Lower lobe of right lung (tissue), 2 donors: ENCODE measurements at places on chromosomes 2 and 18. TPM values are rescaled to one million over a fixed set of nuclear protein-coding genes. Genes with fewer than 3 reads are reported as not detected.

- DNase-seq = no peak
These were observed 110.5 kb upstream of the AGAP1 start for GRCh38 chr2:235383272-235383843.

Gene SLC38A11
- 0.44 TPM for total RNA-seq

DNA sequence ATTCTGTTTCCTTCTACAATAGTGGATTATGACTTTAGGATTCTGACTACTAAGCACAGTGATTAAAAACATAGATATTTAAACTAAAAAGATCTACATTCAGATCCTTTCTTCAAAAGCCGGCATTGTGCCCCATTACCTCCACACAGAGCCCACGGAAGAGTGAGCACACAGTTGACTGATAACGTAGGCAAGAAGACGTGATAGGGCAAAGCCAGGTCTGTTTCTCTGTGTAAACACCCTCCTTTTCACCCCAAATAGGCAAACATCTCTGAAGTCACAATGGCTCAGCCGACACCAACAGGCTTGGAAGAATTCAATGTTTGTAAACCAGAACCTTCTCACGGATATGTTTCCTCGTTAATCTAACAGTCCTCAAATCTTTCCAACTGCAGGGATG lies 302.9 kb downstream of the CMPK2 start:
- DNase-seq = no peak

- DNase-seq = no peak
These were observed 25.2 kb downstream of the FBXO36 start for GRCh38 chr2:229947544-229947943.

DNA sequence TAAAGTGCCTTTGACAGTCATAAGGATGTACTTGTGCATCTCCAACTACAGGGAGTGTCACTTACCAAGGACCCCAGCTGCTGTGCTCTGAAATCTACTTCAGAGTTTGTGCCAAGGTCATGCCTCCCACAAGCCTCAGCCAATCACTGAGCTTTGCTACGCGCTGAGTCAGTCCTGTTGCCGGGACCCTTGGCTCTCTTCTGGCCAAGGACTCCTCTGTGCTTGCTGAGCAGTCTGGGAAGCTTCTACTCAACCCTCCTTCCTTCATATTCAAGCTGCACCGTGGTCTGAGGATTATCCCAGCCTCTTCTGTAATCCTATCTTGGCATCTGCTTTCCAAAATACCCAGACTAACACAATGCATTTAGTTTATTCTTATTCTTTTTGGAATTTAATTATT lies 398.9 kb upstream of the FANCL start:
- DNase-seq = no peak

DNA sequence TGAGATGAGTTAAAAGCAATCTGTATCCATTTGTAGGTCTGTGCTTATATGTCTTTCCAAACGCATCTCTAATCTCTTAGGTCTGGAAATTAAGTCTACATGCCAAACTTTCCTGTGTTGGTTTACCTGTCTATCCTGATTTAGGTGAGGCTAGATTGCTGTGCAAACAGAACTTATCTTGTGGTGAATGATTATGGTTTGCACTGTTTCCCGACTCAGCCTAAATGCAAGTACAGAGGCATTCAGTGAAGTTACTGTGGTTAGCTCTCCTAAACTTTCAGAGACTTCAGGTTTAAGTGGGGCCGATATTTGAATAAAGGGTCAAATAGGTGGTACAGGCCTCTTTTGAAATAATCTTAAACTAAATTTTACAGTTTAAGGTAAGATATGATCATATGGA lies 103.5 kb downstream of the ICOS start:
- no peak for DNase-seq

Gene CFC1
- not detected for total RNA-seq

Gene FBXO15
- total RNA-seq = 4.2 TPM

- DNase-seq = no peak
These were observed 155.0 kb downstream of the ARHGAP15 start for GRCh38 chr2:143284087-143284675.

- no peak for DNase-seq
These were observed 244.5 kb upstream of the MEX3C start for GRCh38 chr18:51442012-51442411.

DNA sequence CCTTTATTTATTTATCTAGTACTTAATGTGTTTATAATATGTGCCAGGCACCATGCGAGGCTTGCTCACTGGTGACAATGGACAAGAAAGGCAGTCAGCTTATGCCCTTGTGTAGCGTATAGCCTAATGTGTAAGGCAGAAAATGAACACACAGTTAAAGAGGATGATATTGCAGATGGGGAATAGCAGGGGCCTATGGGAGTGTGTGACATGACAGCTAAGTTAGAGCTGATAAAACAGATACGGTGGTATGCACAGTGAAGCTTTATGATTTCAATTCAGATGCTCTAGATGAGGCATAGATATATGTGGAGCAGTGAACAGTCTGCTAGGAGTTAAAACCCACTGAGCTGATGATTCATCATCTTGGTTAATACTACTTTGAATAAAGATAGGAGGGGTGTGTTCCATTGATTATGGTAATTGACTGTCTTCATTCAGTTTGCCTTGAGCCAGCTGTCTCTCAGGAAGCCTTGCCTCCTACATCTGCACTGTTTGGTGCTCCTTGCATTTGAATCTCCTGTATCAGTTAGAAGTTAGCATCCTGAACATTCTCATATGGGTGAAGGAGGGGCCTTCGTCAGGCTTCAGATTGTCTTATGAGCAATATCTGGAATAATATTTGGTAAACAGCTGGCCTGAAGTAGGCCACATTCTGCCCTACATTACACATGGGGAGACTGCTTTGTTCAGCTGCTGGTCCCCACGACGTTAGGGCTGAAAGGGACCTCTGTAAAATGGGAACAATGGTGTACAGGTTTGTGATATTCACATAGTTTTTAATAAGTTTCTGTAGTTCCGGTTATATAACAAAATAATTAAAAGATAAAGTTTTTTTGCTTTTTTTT lies 13.2 kb downstream of the MAP4K4 start:
- no peak for DNase-seq

DNA sequence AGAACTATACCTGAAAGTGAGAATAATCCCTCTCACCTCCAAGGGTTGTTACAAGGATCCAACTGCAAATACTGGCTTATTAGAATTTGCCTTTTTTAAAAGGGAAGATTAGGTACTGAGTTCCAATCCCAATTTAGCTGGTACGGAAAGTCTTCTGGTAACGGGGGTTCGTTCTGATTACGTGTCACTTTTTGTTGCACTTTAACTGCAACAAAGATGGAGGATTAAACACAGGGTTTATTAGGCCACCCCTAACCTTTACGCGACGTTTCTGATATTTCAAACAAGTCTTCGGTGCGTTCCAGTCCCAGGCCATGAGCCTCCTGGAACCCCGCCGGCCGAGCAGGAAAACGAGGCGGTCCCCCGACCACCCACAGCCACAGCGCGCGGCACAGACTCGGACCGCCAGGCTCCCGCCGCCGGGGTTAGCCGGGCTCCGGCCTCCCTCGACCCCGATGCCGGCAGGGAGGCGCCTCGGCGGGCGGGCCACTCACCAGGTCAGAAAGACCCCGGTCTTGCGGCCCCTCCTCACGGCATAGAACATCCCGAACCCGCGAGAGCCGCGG lies 411 bp downstream of the RNASEH1 start:
- no peak for DNase-seq

DNA sequence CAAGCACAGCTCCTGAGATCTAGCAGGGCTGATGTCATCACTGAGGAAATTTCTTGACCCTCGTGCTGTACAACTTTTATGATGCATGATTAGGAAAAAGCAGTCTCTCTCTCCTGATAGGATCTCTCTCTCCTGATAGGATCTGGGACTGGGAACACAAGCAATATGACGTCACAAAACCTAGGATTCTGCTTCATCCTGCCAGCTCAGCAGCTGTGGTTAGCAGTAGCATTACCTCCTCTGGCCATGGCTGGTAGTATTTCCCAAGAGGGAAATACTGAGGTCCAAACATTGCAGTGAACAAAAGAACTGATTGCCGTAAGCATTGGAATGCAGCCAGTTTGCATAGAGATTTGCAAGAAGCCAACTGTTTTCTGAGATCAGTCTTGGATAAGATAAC lies 521.2 kb upstream of the POU3F3 start:
- DNase-seq = no peak

GRCh38 chr2:47558768-47559684 lies 156.1 kb downstream of the MSH2 start:
- DNase-seq = no peak

DNA sequence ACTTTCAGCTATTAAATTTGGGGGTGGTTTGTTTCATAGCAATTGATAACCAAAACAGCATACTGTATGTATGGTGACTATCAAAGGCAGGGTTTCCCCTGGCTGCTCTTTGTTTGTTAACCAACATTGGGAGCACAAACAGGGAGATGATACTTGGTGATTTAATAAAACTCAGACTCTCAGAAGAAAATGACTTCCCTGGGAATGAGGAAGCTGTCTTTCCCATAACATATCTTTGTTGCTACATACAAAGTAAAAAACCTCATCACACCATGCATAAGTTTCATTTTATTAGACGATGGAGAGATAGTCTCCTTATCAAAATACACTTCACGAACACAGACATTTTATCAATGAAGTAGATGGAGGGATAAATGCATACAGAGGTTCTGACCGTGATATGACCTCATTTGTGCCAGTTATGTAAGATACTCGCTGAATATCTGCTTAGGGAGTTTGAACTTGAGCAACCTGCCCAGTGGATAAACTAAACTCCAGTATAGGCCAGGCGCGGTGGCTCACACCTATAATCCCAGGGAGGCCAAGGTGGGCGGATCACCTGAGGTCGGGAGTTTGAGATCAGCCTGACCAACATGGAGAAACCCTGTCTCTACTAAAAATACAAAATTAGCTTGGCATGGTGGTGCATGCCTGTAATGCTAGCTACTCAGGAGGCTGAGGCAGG lies 3.8 kb upstream of the NFE2L2 start:
- DNase-seq = no peak

Gene DHX57
- 15.5 TPM for total RNA-seq

Gene ATP6V1B1
- total RNA-seq = 2.2 TPM
